ENCODE measurements at places on chromosomes 5 and 9.

- DNase-seq: no peak
Observed at GRCh38 chr9:123457583-123457982, 101.6 kb downstream of the CRB2 start.

DNA sequence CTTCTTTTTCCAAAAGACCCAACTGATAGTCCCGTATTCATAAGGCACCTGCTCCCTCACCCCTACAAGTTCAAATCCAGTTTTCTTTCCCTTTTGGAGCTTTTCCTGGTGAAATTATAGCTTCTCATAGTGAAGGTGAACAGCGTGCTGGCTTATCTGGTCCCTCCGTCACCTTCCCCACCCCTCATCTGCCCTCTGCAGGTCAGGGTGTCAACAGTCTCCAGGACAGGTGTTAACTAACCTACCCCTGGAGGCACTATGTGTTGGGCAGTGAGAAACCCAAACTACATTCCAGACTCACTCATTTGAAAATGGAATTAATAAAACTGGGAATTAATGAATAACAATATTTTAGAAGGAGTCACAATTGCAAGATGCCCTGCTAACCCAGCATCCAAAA lies 109.0 kb upstream of the TAS2R1 start:
- no peak for DNase-seq

DNA sequence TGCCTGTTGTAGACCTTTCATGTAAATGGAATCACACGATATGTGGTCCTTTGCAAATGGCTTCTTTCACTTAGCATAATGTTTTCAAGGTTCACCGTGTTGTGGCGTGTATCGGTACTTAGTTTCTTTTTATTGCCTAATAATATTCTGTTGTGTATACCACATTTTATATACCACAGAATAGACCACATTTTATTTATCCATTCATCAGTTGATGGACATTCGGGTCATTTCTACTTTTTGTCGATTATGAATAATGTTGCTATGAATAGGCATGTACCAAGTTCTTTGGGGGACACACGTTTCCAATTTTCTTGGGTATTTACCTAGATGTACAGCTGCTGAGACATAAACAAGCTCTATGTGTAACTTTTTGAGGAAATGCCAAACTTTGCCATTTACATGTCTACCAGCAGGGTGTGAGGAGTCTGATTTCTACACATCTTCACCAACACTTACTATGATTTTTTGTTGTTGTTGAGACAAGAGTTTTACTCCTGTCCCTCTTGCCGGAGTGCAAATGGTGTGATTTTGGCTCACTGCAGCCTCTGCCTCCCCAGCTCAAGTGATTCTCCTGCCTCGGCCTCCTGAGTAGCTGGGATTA lies 144.7 kb downstream of the RGS3 start:
- no peak for DNase-seq

DNA sequence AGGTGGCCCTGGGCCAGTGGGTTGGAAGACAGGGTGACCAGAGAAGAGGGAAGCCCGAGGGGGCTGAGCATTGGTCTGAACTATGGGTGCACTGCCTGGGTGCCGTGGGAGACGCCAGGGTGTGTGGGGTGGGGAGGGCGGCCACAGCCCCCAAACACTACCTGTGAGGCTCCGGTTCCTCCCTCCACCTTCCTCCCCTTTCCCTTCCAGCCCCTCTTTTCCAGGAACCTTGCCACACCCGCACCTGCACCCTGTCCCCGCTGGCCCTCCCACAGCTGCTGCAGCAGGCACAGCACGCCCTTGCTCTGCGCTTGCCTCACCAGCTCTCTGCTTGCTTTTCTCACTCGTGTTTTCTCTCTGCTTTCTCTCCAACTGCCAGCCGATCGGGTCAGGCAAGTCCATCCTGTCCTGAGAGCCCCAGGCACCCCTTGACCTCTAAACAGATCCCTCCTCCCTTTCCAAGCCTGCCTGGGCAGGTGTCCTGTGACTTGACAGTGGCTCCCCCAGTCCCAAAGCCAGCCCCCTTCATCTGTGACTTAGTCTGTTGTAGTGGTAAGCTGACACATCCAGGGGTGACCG lies 193.7 kb downstream of the MSX2 start:
- DNase-seq: no peak

- no peak for DNase-seq
Observed at GRCh38 chr5:137136991-137137632, 362.0 kb downstream of the SPOCK1 start.

DNA sequence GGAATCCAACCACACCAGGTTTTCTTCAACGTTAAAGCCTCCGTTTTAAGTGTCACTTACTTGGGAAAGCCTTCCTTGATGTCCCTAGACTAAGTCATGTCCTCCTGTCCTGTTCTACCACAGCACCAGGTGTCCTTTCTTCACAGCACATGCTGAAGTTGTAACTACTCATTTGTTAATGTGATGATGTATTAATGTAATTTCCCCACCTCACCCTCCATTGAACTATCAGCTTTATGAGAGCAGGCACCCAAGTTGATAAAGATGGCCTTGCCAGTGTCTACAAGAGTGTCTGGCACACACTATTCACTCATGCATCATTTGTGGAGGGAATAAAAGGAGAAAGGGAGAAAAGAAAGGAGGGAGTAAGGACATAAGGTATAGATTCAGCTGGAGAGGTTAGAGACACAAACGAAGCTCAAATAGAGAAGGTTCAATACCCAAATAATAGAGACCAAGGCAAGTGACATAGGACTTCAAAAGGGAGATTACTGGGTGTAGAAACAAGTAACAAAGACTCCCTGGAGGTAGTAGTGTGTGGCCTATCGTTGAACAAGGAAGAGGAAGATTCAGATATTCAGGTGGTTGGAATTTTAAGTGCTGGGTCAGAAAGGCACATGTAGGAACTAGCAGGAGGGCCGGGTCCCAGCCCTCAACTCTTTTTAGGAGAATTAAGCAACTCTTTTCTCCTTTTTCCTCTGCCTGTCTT lies 6.6 kb downstream of the ITK start:
- DNase-seq: no peak

GRCh38 chr9:90523958-90524357 lies 118.7 kb downstream of the DIRAS2 start:
- DNase-seq: no peak

- DNase-seq: no peak
Observed at GRCh38 chr9:136623016-136623841, 39.5 kb upstream of the EGFL7 start.

DNA sequence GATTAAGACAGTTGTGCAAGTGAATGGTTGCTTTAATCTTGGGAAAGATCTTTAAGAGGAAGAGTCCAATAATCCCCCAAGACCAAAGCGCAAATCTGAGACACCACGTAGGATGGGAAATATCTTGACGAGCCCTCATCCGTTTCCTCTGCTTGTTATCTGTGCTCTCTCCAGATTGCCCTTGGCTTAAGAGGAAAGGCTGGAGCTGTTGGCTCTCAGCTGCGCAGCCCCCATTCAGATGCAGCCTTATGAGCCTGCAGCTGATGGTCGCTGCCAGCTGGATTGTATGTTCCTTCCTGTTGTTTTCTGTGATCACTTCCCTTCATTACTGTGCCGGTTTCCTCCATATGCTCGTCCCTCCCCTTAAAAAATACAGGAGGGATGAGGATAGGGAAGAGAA lies 47.7 kb downstream of the PWWP2A start:
- DNase-seq: no peak

Measured in stimulated activated naive CD8-positive, alpha-beta T cell treated with anti-CD3 and anti-CD28 coated beads, Interleukin-15, Interleukin-2, amounts not matched to agents 100 U/mL and 50 U/mL, for 24 hours (primary cell).